ENCODE measurements at places on chromosomes 1 and 21.

DNA sequence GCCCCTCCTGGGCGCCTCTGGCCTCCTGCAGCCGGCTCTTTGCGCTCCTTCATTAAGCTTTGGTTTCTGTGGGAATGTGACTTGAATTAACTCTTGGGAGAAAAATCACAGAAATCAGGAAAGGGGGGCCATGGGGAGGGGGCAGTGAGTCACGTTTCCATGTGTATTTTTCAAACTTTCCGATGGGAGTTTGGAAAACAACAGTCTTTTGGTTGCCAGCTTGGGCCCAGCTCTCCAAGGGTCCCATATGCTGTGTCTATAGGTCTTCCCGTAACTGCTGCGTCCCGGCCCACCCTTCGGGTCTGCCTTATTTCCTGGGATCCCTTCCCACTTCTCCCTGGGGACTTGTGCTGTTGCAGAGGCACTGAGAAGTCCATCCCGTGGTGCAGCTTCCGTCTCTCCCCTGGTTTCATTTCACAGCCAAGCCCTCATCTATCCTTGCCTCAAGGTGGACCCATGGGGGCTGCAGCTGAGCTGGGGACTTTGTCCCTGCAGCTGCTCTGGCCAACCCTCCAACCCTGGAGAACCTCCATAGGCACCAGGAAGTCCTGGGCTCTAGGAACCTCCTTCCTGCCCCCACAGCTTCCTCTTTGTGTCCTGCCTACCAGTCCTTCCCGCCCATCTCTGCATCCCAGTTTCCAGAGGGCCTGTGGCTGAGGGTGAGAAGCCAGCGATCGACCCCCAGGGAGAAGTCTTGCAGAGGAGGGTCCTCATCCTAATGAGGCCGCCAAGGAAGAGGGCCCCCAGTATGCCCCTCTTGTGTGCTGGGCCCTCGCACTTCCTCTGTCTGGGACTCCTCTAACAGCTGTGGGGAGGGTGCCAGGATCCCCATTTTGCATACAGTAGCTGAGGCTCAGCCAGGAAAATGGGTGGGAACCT, 11.6 kb upstream of the LMNA start:
- no peak for DNase-seq

DNA sequence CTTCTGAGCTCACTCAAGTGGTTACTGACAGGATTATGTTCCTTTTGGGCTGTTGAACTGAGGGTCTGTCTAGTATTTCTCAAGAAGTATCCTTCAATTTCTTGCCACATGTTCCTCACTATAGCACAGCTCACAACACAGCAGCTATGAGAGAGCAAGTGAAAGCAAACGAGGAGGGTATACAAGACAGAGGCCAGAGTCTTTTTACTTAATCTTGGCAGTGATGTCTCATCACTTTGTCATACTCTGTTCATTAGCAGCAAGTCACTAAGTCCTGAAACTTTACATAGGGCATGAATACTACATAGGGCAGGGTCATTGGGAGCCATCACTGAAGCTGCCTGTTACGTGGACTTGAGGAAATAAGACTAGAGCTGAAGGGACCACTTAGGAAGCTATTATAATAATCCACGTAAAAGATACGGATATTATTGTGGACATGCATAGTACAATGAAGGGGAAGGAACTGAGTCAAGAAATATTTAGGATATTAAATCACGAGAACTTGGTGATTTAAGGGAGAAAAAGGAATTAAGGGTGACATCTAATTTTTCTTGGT, 63.7 kb downstream of the SLC30A7 start:
- DNase-seq: no peak

- no peak for DNase-seq
Observed at GRCh38 chr1:174028495-174028894, 6.3 kb upstream of the RC3H1 start.

GRCh38 chr21:31983554-31983953, 110.7 kb downstream of the HUNK start:
- DNase-seq: no peak

DNA sequence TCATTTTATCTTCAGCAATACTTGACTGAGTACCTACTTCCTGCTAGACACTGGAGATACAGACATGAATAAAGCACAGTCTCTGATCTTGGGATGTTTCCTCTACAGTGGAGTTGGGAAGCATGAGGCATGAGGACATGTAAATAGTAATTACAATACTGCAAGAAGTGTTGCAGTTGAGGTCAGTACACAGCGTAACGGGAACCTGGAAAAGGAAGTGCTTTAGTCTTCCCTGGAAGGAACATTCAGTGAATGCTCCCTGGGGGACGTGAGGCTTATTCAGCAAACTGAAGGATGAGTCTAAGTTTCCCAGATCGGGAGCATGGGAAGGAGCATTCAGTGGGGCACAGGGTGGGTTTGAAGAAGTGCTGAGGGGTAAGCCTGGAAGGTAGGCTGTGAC, 112.4 kb downstream of the PIK3R3 start:
- DNase-seq: no peak

GRCh38 chr1:220680085-220680687, 10.0 kb upstream of the C1orf115 start:
- peak; percentile 9 for DNase-seq

DNA sequence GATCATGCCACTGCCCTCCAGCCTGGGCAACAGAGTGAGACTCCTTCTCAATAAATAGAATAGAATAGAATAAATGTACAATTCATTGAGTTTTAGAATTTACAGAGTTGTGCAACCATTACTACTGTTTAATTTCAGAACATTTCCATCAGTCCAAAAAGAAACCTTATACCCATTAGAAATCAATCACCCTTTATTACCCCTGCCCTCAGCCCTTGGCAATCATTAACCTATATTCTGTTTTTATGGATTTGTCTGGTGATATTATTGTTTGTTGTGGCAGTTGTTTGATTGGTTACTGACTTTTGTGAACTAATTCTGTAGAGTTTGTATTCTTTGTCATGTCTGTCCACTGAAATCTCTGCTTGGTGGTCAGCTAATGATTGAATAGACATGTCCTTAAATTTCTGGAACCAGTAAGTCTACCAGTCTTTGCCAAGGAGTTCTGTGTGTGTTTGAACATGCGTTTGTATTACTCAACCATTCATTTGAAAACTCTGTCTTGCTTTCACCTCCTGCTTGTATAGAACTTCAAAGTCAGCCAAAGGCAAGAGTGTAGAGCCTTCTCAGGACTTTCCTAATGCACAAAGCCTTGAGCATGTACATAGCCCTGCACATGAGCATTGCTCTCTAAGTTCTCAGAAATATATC, 208.8 kb downstream of the GPR52 start:
- DNase-seq: no peak

DNA sequence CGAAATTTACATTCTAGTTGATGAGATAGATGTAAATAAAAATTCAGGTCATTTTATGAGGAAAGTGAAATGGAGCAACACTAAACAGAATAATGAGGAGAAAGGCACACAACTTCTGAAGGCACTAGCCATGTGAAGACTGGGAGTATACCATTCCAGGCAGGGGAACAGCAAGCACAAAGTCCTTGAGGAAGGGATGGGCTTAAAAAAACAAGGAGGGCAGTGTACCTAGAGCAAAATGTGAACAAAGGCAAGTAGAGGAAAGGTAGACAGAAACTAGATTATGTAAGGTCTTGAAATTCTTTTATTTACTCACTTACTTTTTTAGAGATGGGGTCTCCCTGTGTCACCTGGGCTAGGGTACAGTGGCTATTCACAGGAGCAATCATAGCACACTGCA, 54.1 kb upstream of the LRIG2 start:
- no peak for DNase-seq

- no peak for DNase-seq
Observed at GRCh38 chr1:178143730-178144690, 50.1 kb downstream of the RASAL2 start.

Data from CD4-positive, alpha-beta T cell treated with Interleukin-6 at 100 ng/mL for 8 hours (primary cell).